ENCODE measurements at places on chromosomes 12 and 14. TPM values are rescaled to one million over a fixed set of nuclear protein-coding genes. Genes with fewer than 3 reads are reported as not detected.
A peak's percentile ranks its signal among the peaks of the same experiment; 100 is the strongest.

C14orf39 gene
- not detected for total RNA-seq

GRCh38 chr12:121095544-121096198 lies 37.0 kb upstream of the P2RX7 start:
- peak; percentile 48 for DNase-seq

- DNase-seq = no peak
Measured at GRCh38 chr14:75467763-75468162, 39.9 kb downstream of the JDP2 start.

DNA sequence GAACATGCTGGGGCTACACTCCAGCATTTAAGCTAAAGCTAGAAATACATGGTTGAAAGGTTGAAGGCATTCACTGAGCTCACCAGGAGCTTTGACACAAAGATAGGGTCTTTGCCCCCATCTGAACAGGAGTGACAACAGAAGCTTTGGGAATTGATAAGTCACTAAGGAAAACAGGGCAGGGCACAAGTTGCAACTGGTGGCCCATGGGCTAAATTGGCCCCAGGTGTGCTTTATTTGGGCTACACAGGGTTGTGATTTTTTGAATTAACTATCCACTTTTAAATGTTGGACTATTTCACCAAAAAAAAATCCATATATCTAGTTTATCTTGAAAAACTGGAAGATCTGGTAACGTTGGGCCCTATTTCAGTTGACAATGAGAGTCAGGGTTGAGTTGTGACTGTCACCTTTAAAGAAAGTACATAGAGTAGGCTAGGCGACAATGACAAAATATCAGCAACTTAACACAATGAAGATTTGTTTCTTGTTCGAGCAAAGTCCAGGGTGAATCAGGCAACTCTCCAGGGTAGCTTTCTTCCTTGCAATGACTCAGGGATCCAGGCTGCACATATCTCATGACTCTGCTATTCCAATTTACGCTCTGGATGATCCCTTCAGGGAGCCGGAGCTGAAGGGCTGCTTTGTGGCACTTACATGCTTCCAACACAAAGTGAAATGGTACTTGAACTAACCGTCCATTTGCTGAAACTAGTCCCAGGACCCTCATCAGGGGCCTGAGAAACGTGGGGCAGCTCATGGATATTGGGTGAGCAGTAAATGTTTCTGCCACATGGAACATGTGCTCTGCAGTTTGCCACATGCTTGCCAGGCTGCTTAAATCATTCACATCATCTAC lies 13.3 kb upstream of the EIF4B start:
- DNase-seq = peak; percentile 80

- peak; percentile 6 for DNase-seq
Measured at GRCh38 chr12:21656905-21657325, 727 bp downstream of the LDHB start.

- no peak for DNase-seq
Measured at GRCh38 chr14:52650774-52651173, 44.6 kb downstream of the ERO1A start.
